Stimulated activated CD8-positive, alpha-beta memory T cell treated with anti-CD3 and anti-CD28 coated beads, Interleukin-4, amount 100 ng/mL, for 1 hour (primary cell): ENCODE measurements at places on chromosomes 6 and 20.

DNA sequence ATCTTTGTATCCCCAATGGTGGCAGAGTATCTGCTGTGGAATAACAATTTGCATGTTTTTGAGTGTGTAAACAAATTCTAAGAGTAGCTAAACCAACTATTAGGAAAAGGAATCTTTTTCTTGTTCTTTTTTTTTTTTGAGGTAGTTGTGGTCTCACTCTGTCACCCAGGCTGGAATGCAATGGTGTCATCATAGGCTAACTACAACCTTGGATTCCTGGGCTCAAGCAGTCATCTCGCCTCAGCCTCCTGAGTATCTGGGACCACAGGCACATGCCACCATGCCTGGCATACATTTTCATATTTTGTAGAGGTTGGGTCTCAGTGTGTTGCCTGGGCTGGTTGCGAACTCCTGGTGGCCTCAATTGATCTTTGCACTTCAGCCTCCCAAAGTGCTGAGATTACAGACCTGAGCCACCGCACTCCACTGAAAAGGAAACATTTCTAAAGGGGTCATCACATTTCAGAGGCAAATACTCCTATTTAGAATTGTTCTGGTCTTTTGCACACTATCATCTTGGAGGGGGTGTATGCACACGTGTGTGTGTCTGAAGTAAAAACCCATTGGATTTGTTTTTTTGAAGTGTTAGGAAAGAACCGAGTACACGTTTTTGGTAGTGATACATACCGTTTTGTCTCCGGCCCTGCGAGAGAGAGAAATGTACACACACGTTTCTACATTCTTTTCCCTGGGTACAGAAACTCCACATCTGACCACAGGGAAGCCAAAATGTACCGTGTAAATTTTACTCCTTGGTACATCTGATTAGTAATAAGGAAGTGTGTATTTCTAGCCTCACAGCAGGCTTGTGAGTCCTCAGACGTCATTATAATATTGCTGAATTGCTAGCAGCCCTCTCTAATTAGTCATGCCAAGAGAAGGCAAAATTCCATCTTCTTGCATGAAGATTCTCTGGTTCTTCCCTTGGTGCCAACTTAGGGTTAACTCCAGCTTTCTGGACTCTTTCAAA is 183.6 kb downstream of the JARID2 start:
- no peak for DNase-seq

DNA sequence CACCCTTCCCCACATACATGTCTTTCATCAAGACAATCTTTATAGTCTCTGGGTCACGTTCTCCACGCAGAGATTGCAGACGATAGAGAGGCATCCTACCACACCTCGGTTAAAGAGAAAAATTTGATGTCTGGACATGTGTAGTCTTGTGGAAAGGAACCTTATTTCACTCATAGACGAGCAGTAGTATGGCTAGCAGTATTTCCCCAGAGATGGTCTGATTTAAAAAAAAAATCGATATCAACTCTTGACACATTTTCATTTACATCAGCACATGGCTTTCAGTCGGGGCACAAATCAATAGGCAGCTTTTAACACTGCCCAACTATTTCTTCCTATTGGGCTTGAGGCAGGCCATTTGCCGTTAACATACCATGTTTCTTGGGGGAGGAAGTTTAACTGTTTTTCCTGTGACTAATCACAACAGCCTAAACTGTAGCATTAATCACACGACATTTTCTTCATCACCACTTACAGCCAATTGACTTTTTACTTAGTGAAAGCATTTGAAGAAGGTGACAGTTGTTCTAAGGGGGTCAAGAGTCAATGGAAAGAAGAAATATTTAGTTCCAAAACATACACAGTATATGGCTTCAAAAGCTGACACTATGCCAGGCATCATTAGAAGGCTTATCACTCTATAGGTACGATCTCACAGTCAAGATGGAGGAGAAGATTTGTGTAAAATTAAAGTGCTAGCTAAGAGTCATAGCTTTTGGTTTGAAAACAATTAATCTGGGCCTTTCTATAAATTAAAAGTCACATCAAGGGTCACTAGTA is 129.5 kb upstream of the HDAC2 start:
- no peak for DNase-seq

DNA sequence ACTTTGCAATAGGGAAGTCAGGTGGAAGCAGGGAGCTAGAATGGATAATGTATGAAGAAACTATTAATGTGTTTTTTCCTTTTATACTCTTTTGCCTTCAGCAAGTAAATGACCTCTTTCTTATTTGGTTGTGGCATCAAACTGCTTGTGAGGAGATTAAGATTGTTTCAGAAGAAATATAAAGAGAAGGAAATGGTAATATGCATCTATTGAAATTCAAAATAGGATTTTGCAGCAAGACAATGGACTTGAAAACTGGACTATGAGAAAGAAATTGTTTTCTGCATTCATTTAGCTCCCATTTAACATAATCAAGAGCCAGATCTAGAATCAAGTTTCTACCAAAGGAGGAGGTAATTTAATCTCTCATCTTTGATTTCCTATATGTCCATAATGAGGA is 32.3 kb upstream of the KIFC1 start:
- DNase-seq, result no peak

DNA sequence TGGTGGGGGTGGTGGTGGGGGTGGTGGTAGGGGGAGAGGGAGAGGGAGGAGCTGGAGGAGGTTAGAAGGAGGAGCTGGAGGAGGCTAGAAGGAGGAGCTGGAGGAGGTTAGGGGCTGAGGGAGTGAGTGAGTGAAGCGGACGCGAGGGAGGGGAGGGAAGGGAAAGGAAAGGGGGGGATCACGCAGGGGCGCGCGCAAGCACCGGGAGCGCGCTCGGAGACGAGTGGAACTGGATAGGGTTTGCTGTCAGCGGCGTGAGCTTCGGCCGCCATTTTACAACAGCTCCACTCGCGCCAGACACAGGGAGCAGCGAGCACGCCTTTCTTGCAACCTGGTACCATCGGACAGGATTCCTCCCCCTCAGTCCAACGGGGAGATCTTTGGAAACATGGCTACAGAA is 90.5 kb upstream of the FERMT1 start:
- DNase-seq, result no peak

DNA sequence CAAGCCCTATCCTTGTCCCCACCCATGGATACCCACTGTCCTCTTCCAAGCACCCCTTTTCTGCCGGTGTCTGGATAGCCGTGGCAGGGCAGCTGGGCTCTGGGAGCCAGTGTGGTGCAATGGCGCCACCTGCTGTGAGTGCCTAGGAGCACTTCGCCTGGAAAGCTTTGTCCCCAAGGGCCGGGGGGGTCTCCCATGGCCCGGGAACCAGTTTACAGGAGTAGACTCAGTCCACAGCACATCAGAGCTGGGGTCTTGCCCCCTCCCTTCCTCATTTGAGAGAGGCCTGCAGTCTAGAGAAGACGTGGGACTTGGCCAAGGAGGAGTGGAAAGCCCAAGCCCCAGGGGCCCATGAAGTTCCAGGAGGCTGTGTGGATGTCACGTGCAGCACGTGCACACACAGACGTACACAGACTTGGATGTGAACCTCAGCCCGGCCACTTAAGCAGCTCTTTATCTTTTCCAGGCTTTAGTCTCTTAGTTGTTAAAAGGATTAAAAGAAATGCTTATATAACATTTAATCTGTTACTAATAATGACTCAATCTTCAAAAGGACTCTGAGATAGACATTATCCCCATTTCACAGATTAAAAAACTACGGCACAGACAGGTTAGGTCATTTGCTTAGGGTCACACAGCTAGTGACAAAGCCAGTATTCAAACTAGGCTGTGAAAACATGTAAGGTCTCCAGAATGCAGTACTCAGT is 40.9 kb upstream of the CDH22 start:
- no peak for DNase-seq

GRCh38 chr6:56961151-56961550 is 6.2 kb downstream of the BEND6 start:
- DNase-seq, result no peak

DNA sequence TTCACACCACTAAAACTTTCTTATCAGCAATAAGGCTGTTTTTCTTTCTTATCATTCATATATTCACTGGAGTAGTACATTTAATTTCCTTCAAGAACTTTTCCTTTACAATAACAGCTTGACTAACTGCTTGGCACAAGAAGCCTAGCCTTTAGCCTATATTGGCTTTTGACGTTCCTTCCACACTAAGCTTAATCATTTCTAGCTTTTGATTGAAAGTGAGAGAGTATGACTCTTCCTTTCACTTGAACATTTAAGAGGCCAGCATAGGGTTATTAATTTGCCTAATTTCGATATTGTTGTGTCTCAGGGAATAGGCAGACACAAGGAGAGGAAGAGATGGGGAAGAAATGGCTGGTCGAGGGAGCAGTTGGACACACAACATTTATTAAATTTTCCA is 23.6 kb downstream of the THEMIS start:
- DNase-seq, result no peak

GRCh38 chr6:72421387-72421786 is 200.5 kb upstream of the KCNQ5 start:
- no peak for DNase-seq

DNA sequence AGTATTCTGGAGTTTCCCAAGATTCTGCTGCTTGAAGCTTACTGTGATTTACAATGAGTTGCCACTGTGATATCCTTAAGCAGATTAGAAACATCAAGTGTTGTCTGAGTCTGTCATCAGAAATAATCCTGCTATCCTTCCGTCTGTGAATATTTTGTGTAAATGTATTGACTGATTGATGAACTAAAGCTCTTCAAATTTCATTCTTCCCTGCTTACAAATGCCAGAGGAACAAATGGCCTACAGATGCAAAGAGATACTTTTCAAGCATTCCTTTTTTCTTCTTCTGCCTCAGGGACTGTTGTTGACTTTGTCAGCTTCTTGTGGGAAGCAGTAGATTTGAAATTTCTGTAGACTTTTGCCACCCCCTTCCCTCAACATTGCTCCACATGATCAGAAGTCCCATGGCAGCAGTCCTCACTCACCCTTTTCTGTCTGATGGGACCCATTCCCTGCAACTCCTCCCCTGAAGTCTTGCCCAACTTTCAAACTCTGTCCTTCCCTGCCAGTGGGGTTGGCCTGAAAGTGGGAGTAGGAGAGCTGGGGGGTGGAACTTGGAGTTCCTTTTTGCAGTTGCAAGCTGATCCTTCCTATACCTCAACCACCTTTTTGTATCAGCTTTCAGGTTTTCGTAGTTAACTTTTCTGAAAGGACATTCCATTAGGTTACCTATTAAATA is 38.5 kb upstream of the MLIP start:
- DNase-seq, result no peak

- DNase-seq, result no peak
Measured at GRCh38 chr6:107778265-107778664, 45.8 kb downstream of the SCML4 start.

DNA sequence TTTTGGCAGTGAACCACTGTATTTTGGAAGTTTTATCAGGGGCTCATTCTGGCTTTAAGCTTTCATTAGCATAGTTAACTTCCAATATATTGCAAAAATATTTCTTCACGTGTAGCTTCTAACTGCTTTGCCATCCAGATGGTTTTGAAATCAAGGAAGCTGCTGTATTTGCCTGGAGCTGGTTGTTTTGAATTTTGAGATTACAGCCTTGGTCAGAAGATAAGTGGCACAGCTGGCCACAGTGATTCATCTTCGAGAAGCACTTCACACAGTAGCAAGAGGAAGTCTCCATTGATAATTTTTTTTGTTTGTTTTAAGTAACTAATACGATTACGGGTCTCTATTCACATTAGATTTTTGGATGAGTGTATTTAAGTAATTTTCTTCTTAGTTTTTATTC is 3.8 kb downstream of the APCDD1L start:
- no peak for DNase-seq

DNA sequence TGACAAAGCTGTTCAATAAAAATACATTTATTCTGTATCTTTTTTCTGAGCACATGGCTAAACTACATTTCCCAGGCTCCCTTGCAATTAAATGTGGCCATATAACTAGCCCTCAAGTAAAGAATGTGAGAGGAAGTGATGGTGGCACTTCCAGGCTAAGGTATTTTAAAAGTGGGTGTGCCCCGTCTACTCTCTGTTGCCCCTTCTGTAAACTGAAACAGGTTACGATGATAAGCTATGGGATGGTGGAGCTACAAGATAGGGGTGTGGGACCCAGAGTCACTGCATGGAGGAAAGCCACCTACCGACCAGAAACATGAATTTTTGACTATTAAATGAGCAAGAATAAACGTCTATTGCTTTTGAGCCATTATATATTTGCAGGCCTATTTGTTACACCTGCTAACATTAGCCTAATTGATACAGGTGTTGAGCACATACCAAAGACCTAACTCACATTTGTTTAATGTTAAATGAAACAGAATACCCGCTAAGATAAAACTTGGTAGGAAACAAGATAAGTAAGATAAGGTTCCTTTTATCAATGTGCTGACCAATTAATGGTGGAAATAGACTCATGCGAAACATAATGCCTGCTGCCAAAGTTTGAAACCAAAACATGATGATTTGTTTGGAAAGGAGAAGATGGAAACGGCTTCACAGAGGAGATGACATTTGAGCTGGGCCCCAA is 3.1 kb downstream of the FYN start:
- DNase-seq, result no peak

DNA sequence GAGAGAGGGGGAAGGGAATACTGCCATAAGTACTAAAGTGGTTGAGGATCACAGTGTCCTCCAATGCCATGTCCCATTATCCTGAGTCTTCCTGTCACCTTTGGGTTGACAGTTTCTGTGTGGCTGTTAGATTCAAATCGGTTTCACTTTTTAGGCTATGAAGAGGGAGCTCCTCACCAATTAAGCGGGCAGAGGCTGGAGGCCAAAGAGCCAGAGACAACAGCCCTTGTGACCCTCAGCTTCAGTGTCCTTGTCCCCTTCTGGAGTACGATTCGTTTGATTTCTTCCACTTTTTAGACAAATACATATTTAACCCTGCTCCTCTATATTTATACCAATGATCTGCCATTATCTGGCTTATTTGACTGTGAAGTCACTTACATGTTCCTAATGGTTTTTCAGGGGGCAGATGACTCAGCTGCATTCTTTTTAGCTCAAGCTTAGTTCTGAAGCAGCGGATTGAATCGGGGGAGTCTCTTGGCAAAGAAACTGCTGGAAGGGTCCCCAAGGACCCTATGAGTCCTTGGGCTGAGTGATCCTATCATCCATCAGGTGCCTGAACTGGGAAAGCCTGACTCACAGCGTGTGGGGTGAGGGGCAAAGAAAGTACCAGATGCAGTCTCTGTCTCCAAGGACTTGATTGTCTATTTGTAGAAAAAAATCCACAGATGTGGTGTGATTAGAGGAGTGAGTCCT is 18.2 kb downstream of the FERMT1 start:
- DNase-seq, result no peak

DNA sequence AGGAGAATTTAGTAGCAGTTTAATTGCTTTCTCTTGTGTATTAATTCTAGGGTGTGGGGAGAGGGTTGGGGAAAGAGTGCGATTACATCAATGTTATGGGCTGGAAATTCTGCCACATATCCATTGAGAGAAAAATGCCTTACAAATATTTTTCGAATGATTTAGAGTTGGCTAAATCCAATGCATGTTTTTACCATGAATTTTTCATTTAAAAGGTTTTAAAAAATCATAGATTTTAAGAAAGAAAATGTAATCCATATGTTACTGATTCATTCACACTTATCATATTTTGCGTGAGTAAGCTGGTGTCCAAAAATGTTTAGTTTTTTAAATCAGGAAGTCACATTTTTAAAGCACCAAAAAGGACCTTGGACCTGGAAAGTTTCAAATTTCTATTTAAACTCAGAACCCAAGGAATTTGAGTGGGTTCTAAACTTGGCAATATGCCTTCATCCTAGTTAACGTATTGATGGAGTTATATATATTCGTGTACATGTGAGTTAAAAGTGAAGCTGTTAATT is 627.4 kb upstream of the CITED2 start:
- no peak for DNase-seq
